ENCODE measurements at places on chromosomes 13 and 19.

- DNase-seq = peak; percentile 99
Observed at GRCh38 chr19:13986348-13986904, 19.7 kb downstream of the RFX1 start.

- DNase-seq = no peak
Observed at GRCh38 chr13:39253774-39254173, 215.5 kb downstream of the NHLRC3 start.

GRCh38 chr13:33997574-33997973 lies 179.6 kb downstream of the RFC3 start:
- no peak for DNase-seq

DNA sequence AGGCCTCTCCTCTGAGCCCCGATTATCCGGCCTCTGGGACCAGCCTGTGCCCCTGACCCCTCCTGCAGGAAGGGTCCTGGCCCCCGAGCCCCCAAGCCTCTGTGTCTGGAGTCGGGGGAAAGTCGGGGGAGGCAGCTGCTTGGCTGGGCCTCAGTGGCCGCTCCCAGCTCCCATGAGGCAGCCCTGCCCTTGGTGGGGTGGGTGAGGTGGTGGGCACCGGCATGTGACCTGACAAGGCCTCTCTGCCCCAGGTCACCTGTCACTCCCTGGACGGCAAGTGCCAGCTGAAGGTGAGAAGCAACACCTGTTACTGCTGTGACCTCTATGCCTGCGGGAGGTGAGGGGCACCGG lies 41.5 kb downstream of the TMEM255B start:
- DNase-seq = no peak

- DNase-seq = no peak
Observed at GRCh38 chr13:44108331-44108858, 228.7 kb downstream of the LACC1 start.

DNA sequence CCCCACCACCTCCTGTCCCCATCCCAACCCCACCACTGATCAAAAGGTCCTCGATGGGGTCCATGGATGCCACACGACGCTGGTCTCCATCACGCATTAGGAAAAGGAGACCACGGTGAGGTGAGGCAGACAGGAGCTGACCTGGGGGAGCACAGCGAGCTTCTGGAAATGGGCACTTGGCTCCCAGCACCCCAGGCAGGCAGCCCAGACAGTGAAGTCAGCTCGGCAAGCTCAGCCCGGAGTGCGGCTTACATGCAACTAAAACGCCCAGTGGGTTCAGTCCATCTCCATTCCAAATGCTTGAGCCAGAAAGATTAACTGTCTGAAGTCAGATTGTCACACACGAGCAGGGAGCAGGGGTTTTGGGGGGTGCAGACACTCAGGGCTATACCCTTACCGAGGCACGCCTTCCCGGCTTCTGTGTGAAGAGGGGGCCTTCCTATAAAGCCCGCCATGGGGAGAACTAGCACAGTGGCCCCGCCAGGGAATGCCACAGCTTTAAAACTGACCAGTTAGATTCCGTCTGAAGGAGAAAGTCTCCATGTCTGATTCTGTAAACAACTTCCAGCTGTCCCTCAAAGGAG lies 79.4 kb downstream of the SPACA7 start:
- no peak for DNase-seq

DNA sequence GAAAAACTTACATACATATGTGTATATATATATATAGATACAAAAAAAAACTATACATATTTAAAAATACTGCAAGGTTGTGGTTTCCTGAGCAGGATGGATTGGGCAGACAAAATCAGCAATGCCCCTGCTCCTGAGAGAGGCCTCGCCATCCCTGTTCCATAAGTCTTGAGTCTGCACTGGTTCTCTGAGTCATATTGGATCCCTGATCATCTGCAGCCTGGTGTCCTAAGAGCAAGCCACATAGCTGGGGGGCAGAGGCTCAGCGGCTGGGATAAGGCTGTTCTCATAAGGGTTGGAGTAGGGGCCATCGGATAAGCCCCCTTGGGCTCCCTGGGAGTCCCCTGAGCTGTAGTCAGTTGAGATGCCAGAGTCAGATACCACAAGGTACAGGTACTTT lies 3.3 kb downstream of the SWSAP1 start:
- no peak for DNase-seq

- DNase-seq = no peak
Observed at GRCh38 chr13:60448907-60449510, 52.0 kb downstream of the TDRD3 start.

- no peak for DNase-seq
Observed at GRCh38 chr19:51124729-51125128, at the start of gene SIGLEC9. Gene SIGLEC9 (plus strand): TSS chr19:51124906. CDS start chr19:51124975, 69 bp downstream.

- peak; percentile 77 for DNase-seq
Observed at GRCh38 chr19:57888560-57889231, at the start of gene ZNF814. Gene ZNF814 (minus strand): TSS chr19:57889037. CDS start chr19:57888802, 235 bp downstream.

- DNase-seq = no peak
Observed at GRCh38 chr19:30083701-30084156, 141.7 kb downstream of the URI1 start.

GRCh38 chr13:99311137-99311536 lies 3.9 kb upstream of the GPR183 start:
- no peak for DNase-seq

- peak; percentile 58 for DNase-seq
Observed at GRCh38 chr19:41449079-41449864, 6.3 kb downstream of the ERICH4 start.

DNA sequence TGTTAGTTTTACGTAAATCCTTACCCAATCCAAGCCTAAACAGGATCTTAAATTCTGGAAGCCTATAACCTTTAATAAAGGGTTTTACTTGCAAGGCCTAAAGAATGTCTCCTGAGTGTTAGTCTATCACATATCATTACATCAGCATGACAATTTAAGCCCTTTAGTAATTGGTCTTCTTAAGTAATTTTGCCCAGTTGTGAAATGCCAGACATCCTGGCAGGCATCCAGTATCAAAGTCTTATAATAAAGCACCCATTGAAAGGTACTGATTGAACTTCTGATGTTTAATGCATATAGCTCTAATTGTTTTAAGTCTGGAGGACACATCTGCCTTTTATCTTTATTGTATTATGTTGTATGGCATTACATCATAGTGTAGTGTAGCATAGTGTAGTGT lies 1078.9 kb downstream of the SLITRK1 start:
- DNase-seq = no peak

- no peak for DNase-seq
Observed at GRCh38 chr13:64845110-64845509, 2385.0 kb downstream of the PCDH9 start.

DNA sequence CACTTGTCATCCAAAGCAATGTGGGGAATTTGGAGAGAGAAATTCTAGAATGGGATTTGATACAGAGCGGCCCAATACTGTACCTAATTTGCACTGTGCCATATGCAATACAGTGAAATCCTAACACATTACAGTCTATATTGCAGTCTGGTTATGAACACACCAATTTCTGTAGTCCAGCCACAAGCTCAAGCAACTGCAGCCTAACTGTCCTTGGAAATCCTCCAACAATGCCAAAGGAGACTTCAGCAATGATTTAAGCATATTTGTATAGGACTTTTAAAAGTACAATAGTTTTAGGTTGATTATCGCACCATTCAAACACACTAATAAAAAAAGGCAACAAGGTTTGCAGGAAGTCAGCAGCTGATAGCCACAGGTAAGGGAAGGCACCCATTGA lies 17.3 kb downstream of the DIAPH3 start:
- DNase-seq = no peak

- no peak for DNase-seq
Observed at GRCh38 chr13:40697711-40698110, 31.3 kb upstream of the FOXO1 start.

- DNase-seq = no peak
Observed at GRCh38 chr13:40429706-40430545, 236.5 kb downstream of the FOXO1 start.

DNA sequence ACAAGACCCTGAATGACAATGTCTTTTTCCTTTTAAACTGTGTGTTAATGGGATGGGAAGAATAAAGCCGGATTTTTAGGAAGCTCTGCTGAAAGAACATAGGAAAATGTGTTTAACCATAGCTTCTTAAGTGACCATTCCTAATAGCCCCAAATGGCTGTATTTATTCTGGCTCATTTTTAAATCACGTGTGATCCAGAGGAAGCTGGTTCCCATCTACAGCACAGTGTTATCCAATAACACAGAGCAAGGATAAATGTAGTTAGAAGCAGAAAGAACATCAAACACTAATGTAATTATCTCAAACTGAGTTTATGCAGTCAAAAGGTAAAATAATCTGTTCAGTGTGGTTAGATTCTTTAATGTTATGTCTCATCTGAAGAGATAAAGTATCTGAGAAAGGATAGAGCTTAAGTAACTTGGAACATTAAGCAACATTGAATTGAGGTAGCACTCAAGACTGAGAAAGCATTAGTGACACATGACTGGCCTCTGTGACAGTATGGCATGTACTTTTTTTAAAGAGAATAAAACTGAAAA lies 853.3 kb downstream of the GPC5 start:
- no peak for DNase-seq

GRCh38 chr19:35512831-35513627 lies 420 bp downstream of the DMKN start:
- no peak for DNase-seq

DNA sequence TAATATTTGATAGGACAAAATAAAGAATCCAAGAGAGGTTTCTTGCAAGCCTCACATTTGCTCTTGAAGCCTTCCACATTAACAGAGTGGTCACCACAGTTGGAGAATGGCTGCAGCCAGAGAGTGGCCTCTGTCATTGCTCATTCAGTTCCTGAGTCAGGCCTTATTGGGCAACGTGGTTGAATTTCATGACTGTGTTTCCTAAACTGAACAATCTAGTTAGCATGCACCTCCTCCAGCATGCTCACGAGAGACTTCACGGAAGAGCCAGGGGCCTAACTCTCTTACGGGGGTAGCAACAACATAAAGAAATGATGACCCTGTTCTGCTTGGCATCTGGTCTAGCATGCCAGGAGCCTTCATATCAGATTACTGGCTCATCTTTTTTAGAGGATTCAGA lies 9.6 kb upstream of the UBL3 start:
- no peak for DNase-seq

DNA sequence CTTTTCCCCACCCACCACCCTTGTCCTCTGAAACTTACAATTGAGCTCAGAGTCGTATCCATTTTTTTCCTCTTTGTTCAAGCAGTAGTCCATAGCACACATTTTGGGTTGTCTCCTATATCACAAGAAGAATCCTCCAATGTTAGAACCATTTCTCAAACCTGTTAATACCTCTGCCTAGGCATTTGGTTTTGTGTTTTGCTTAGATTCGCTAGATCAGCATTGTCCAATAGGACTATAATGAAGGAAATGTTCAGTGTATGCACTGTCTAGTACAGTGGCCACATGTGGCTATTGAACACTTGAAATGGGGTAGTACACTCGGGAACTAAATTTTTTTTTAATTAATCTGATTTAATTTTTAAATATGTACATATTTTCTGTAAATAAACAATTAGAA lies 12.6 kb downstream of the DPY19L3 start:
- DNase-seq = no peak

DNA sequence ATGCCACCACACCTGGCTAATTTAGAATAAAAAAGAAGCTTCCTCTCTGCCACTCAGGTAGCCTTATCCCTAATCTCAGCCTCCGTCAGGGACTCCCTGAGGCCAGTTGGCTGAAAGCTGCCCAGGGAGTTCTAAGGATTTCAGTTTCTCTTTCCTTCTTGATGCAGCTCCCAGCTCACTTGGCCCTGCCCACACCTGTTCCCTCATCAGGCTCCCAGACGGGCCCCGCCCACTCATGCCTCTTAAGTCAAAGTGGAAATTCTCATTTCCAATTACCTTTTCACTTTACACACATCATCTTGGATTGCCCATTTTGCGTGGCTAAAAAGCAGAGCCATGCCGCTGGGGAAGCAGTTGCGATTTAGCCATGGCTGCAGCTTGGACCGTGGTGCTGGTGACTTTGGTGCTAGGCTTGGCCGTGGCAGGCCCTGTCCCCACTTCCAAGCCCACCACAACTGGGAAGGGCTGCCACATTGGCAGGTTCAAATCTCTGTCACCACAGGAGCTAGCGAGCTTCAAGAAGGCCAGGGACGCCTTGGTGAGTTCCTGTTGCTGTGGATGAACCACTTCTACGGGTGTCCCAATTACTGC lies at the start of gene IFNL1:
Gene IFNL1 (plus strand): TSS at position 353 of the 591 bp plus-strand sequence. CDS start 15 bp downstream, at position 368.
- no peak for DNase-seq

- DNase-seq = no peak
Observed at GRCh38 chr13:98965325-98965724, 12.5 kb downstream of the DOCK9 start.

DNA sequence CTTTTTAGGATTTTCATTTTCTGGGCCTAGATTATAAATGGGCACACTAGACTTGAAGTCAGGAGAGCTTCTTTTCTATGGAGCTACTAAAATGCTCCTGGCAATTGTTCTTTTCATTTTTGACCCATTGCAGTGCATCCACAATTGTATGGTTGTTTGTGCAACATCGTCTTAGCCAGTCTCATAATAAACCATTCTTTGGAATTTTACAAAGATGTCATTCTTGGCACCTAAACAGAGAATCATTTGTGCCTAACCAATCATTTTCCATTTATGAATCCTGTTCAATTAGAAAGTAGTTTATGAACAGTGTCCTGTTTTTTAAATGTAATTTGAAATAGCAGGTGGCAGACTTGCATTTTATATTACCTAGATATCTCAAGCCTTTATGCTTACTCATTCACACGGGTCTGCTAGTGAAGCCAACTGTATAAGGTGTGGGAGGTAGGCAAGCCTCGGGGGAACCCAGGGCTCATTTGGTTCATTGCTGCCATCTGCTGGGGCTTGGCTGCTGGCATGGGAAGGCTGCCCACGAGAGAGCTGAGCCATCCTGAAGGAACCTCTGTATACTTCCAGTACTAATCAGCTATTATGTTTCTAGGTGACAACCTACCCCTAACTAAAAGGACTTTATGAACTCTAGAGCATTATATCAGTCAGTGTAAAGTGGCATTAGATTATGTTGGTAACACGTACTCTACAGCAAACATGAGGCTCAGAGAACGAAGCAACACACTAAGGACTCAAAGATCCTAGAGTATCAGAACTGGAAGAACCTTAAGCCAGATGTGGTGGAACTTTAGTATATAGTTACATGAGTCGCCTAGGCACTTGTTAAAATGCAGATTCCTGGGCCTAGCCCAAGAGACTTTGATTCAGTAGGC lies 60.0 kb downstream of the TPT1 start:
- peak; percentile 32 for DNase-seq

- DNase-seq = peak; percentile 87
Observed at GRCh38 chr13:79405831-79406596, at the start of gene RBM26. Gene RBM26 (minus strand): TSS chr13:79406255. CDS start chr13:79405774, 481 bp downstream.

- DNase-seq = no peak
Observed at GRCh38 chr13:99310382-99311031, 3.3 kb upstream of the GPR183 start.

- DNase-seq = peak; percentile 65
Observed at GRCh38 chr19:47210689-47211316, 20.2 kb downstream of the BBC3 start.

- DNase-seq = no peak
Observed at GRCh38 chr13:18995259-18995873, 186.3 kb downstream of the TUBA3C start.

DNA sequence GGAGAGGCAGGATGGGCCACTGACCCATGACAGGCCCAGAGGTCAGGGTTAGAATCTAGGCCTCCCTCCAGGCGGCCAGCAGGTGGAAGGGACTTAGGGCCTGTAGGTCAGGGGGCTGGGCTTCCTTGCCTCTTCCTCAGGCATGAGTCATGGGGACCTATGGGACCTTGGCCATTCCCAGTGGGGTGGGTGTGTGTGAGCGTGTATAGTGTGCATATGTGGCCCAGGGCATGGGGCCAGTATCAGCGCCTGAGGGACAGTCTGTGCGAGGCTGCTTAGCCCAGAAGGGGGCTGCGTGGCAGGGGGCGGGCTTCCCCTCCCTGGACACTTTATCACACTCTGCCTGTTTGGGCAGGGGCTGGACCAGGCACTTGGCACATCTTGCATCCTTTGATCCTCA lies 13.3 kb downstream of the KCTD15 start:
- no peak for DNase-seq

- no peak for DNase-seq
Observed at GRCh38 chr19:12092956-12093355, 28.4 kb downstream of the ZNF844 start.

Data from CD4-positive, alpha-beta T cell (primary cell).